ENCODE measurements at places on chromosomes 1 and 21.

GRCh38 chr1:31592132-31592531 lies 15.8 kb downstream of the TINAGL1 start:
- no peak for DNase-seq

DNA sequence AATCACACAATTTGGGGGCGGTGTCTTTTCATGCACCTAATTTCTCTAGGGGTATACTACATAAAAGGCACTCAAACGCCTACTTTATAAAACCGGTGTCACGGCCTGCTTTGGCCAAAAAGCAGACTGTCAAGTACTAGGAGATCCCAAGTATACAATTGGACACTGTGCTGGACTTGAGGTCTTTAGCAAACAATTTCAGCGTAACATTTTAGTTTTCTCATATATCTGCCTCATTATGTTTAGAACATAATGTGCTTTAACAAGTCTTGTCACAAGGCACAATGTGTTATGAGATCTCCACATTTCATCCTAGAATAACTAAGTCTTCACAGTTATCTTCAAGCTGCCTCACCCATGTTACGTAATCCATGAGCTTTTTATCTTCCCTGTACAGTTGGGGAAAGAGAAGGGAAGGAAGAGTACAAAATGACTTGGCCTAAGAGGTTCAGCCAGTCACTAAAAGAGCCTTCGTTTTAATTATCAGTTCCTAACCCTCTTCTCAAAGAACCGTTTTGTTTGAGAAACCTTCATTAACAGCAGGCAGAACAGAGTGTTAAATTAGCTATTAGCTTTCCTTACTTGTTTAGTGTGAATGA lies 1.7 kb downstream of the SSX2IP start:
- DNase-seq: no peak

DNA sequence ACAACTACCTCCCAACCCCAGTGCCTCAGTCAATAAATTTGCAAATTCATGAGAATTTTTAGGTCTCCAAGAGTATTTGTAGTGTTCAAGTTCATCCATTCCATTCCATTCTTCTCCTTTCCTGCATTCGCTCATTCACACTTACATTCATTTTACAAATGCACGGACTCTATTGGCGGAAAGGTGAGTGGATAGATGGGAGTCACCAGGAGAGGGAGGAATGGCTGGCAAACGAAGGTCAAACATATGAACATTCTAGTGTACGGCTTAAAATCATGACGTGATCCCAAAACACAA lies 2.5 kb downstream of the LORICRIN start:
- DNase-seq: no peak

- peak; percentile 69 for DNase-seq
These were observed 13.5 kb downstream of the LZIC start for GRCh38 chr1:9929431-9930385.

GRCh38 chr1:177650947-177651346 lies 318.9 kb downstream of the SEC16B start:
- no peak for DNase-seq

DNA sequence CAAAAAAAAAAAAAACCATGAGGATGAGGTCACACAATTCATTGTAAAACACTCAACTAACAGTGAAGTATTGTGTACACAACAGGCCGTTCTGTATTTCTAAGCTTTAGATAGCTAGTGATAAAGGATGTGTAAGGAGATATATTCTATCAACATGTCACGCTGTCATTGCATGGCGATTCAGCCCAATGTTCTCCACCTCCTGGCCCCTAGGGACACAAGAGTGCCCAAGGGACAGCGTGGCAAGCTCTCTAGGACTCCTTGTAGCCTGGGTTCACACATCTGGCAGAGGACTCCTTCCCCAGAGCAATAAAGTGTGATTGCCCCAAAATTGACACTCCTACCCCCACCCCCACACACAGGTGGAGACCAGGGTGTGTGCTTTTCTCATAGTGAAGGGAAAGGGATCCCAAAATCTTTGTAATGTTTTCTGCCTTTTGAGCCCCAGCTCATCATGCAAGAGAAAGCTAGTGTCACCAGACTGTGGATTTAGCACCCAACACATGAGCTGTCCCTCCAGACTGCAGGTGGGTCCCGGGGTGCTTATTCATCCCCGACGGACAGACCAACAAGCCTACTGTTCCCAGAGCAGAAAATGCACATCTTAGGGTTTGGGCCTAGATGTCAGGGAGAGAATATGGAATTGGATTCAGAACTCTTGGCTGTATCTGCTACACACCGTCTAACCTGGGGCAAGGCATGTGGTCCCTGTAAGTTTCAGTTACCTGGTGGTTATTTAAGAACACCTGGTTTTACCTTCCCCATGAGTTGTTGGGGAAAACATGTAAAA lies 11.5 kb downstream of the TMPRSS3 start:
- no peak for DNase-seq

DNA sequence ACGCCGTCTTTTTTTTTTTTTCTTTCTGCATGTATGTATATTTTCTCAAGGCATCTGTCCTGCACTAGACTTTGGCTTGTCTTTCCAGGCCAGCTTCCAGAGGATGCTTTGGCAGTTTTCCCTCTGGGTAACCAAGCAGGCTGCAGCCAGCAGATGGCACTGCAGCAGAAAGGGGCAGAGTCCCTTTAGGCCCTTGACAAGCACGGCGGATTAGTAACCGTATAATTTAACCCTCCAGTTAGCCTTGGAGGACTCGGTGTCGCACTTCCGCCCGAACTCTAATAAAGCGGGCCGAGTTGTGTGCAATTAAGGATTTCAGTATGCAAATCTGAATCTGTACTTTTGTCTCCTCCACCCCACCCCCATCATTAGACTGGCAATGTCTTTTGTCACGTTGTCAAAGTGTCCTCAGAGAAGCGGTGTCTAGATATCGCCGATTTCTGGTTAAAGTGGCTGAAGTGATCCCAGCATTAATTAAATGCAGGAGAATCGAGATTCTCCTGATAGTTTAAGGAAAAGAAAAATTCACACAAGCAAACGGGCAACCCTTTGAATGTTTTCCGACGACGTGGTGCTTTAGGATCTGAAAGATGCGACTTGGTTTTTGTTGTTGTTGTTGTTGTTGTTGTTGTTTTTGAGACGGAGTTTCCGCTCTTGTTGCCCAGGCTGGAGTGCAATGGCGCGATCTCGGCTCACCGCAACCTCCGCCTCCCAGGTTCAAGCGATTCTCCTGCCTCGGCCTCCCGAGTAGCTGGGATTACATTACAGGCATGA lies 1.1 kb upstream of the TMEM167B start:
- peak; percentile 62 for DNase-seq

DNA sequence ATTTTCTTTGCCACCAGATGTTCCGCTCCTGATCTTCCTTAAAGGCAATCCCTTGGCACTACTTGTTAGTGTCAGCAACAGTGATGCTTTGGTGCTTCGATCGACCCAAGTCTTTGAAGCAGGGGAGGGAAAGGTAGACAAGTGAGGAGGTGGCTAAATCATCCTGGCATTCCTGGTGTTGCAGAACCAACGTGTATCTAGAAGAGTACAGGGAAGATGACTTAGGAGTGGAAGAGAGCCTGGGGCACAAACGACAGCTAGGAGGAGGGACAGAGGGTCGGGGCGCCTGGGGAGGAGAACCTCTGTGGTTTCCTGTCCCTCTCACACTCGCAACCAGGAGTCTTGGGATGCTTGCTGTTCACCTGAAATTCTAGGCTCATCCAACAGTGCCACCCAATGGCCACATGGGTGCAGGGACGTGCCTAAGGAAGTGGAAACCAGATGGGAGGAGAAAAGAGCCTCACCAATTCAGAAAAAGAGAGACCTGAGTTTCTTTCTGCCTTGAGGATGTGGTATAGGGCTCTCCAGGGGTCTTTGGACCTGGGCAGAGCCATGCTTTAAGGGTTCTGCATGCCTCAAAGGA lies 9.5 kb upstream of the KCNA2 start:
- peak; percentile 72 for DNase-seq

GRCh38 chr1:232704256-232704655 lies 74.3 kb upstream of the SIPA1L2 start:
- no peak for DNase-seq

- no peak for DNase-seq
These were observed 25.7 kb downstream of the STK40 start for GRCh38 chr1:36359911-36360550.

DNA sequence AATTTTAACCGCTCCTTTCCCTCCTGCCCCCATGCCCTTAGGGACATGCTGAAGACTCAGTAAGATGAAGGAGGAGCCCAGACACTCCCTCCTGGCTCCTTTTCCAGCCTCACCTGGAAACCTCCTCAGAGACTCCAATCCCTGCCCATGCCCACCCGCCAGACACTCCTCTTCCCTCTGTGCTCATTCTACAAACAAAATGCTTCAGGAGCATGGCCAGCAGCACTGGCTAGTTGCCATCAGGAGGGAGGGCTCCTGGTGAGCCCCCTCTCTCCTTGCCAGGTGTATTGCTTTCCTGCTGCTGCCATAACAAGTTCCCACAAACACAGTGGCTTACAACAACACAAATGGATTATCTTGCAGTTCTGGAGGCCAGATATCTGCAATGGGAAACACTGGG lies 126.1 kb downstream of the PSMG1 start:
- DNase-seq: no peak

GRCh38 chr1:115922801-115923200 lies 53.5 kb upstream of the SLC22A15 start:
- no peak for DNase-seq

GRCh38 chr1:61004262-61005003 lies 77.9 kb upstream of the NFIA start:
- no peak for DNase-seq

- DNase-seq: no peak
These were observed 46.6 kb downstream of the SLC30A7 start for GRCh38 chr1:100942304-100943046.

DNA sequence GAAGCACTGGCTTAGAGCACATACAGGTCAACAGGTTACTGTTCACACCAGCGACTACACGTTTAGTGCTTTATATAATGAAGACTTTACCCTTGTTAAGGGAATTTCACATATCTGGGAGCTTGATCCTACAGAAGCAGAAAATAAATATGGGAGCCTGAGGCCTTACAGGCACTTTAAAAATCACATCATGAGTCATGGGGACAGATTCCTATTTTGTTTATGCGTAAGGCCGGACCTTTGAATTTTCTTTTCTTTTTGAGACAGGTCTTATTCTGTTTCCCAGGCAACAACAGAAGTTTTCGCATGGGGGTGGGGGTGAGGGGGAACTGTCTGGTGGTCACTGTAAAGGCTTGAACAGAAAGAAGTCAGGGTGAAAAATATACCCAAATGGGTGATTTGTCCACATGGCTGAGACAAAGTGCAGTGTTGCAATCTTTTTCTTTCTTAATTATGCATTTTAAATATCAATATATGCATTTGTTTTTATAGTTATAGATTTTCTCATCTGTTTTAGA lies 276.7 kb downstream of the KCNH1 start:
- no peak for DNase-seq

GRCh38 chr1:64133036-64133435 lies 70.4 kb upstream of the UBE2U start:
- no peak for DNase-seq

DNA sequence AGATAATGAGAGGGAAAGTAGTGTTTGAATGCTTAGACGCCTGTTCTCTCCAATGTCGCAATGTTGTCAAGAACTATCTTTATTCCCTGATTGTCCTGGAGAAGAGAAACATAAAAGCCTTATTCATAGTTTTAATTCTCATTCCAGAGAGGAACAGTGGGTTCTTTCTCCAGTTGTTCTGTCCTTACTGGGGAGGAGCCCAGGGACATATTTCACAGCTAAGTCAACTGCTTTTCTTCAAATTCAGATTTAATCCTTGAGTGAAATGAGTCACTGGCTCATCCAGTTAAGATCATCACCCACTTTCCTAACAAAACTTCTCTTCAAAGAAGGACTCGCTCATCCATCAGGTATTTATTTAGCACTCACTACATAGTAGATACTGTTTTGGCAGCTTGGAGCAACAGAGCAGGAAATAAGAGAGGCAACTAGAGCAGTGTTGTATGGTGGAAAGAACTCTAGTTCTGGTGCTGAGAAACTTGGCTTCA lies 365.7 kb upstream of the USP24 start:
- DNase-seq: no peak

- DNase-seq: no peak
These were observed 50.9 kb upstream of the C1orf198 start for GRCh38 chr1:230919207-230919606.

DNA sequence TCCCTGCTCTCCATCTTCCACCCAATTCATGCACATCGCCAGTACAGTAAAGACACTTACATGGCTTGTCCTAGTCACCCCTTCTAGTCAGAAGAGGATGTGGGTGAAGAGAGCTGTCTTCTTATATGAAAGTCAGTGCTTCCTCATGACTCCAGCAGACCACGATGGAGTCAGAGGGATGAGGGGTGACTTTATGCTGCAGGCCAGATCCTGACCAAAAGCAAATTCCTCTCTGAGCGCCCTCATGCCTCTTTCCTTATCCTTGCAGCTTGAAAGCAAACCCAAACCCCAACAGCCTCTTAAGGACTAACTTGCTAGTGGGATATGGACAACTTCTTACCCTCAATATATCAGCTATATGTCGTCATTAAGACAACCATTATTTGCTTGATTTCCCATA lies 348.2 kb upstream of the DUSP10 start:
- no peak for DNase-seq

DNA sequence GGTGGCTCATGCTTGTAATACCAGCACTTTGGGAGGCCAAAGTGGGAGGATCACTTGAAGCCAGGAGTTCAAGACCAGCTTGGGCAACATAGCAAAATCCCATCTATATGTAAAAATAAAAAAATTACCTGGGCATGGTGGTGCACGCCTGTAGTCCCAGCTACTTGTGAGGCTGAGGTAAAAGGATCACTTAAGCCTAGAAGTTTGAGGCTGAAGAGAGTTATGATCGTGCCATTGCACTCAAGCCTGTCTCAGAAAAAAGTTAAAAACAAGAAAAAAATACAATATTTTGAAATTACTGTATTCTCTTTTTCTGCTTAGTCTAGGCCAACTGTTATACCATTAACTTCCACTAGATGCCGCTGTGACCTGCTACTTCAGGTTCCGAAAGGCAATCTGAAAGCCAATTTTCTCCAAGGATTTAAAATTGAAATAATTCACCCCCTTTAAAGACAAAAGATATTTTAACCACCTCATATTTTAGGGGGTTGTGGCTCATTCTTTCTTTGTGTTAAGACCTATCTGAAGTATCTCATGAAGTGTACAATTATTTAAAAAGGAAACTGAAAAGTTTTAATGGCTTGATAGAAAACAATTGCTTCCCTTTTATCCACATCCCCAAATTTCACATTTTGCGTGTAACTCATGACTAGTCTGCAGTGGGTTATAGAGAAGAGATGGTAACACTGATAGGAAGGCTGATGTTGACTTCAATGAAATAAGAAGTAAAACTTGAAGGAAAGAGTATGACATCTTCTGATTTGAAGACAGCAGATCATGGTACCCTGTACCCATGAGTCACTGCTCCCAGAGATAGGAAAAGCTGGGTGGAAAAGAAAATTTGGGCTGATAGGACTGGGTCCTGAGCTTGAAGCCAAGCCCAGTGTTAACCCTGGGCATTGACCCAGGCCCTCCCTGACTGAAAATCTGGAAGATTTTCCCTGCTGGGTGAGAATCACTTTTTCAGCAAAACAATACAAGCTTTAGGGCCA lies 24.4 kb upstream of the CLDN14 start:
- no peak for DNase-seq

DNA sequence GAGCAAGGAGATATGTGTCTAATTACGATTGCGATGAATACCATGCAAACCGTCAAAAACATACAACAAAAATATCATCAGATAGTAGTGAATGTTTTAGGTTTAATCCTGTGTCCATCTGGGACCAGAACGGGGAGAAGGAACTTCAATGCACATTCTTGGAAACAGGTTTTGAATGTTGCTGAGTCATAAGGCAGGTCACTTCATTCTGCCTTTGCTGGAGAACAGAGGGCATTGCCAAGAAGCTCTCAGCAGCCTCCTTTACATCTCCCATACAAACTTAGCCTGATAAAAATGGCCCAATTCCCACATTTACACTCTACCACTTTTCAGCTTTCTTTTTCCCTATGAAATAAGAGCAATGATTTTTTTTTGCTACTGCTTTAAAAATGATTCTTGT lies 78.0 kb upstream of the KCNJ6 start:
- DNase-seq: no peak

Data from iPS-NIHi11 (cell line).